ENCODE measurements at places on chromosomes 5 and 9. TPM values are rescaled to one million over a fixed set of nuclear protein-coding genes. Genes with fewer than 3 reads are reported as not detected.

DNA sequence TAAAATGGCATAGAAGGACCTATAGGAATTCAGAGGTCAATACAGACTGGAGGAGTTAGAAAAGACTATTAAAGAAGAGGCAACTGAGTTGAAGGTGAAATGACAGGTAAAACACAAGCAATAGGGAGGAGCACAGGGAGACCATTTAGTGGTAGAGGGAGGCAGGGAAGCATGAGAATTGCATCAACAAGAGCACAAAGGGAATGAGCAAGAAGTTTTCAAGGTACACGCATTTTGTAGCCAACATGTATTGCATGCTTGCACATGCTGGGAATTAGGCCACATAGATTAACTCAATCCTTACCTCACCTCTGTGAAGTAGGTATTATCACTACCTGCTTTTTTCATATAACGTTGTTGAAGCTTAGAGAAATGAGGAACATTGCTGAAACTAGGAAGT is 42.3 kb downstream of the PLPP1 start:
- DNase-seq, result no peak

The SNX18 gene
- 19.0 TPM for total RNA-seq

GRCh38 chr9:13845460-13845859 is 468.5 kb downstream of the NFIB start:
- DNase-seq, result no peak

GRCh38 chr5:36734422-36734821 is 128.0 kb downstream of the SLC1A3 start:
- no peak for DNase-seq

The SHOC1 gene
- not detected for total RNA-seq

DNA sequence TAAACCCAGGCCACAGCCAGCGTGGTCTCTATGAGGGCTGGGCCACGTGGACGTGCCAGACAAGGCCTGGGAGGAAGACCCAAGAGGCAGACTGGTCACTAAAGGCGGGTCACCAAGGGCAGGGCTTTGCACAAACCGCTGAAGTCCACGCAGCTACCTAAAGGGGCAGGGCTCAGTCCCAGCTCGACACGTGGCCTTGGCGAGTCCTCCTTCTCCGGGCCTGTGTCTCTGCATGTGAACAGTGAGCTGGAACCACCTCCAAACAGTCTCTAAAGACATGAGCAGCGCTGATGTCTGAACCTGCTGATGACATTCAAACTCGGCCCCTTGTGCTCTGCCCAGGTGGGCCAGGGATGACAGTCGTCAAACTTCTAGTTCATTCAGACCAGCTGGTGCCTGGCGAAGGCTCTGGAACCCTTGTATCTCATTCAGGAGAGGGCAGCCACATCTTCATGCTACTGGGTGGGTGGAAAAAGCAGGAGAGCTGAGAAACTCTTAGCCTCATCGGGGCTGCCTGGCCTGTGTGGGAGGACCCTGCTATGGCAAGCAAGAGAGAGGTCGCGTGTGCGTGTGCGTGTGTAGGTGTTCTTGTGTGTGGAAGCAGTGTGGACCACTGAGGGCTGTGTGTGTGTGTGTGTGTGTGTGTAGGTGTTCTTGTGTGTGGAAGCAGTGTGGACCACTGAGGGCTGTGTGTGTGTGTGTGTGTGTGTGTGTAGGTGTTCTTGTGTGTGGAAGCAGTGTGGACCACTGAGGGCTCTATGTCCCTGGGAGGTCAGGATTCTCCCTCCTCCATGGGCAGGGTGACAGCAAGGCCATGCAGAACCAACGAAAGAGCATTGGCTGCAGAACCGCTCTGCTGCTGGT is 14.1 kb upstream of the SLC25A51 start:
- no peak for DNase-seq

The PNPLA7 gene
- total RNA-seq, result 4.4 TPM

The MARCOL gene
- not detected for total RNA-seq

- no peak for DNase-seq
Measured at GRCh38 chr5:122229551-122229950, 82.5 kb upstream of the SNCAIP start.

The GPR150 gene
- 0.87 TPM for total RNA-seq

- DNase-seq, result no peak
Measured at GRCh38 chr5:150271923-150272322, 17.6 kb downstream of the CAMK2A start.

DNA sequence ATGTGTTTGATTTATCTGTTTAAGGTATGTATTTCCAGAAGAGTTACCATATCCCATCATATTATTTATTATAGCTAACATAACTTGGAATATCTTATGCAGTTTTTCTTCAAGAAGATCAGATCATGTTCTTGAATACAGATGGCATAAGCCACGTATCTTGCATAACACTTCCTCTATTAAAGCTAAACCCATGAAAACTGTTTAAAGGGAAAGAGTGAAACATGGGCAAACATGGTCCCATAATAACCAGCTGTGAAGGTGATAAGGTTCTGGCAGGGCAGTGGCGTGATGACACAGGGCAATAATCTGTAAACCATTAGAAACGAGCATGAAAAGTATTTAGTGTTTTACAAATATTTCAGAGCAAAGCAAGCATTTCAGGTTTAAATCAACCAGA is 34.2 kb downstream of the EFNA5 start:
- DNase-seq, result no peak

- no peak for DNase-seq
Measured at GRCh38 chr9:123447934-123448646, 92.1 kb downstream of the CRB2 start.

DNA sequence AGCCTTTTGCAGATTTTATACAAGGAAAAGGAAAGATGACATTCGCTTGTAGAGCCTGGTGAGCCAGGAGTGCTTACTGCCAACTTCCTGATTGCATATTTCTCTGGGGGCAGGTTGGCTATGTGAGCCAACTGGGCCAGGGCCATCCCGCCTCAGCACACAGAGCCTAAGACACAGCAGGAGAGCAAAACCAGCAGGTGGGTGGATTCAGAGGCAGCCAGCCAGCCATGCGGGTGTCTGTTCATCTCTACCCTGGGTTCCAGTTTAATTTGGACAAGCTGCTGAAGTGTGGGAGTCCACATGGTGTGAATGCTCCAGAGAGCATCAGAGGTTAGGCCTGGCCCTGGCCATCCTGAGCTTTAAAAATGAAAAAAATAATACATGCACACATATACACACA is 291.4 kb downstream of the ARHGEF28 start:
- DNase-seq, result no peak

GRCh38 chr5:153979028-153979783 is 59.5 kb downstream of the FAM114A2 start:
- no peak for DNase-seq

GRCh38 chr5:36606036-36606427 is 374 bp upstream of the SLC1A3 start:
- DNase-seq, result no peak

The FNIP1 gene
- total RNA-seq, result 26.1 TPM

- no peak for DNase-seq
Measured at GRCh38 chr9:121071370-121071755, 3.4 kb upstream of the CNTRL start.

DNA sequence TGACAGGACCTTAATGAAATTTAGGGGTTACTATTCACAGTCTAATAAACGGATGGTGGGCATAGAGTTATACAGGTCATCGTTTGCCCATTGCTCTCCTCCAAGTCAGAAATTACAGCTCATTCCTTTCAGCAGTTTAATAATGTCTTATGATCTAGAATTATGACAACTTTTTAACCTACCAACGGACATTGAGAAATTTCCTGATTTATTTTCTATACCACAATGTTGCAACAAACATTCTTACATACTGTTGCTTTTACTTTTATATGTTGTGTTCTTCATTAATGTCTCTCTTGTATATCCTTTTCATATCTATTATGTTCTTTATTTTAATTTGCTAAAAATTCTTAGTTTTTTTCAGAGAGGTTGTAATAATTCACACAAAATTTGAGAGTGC is 152.8 kb upstream of the PRLR start:
- DNase-seq, result no peak

The PCDHB8 gene
- not detected for total RNA-seq

GRCh38 chr5:119354537-119355243 is 1.1 kb upstream of the TNFAIP8 start:
- no peak for DNase-seq

DNA sequence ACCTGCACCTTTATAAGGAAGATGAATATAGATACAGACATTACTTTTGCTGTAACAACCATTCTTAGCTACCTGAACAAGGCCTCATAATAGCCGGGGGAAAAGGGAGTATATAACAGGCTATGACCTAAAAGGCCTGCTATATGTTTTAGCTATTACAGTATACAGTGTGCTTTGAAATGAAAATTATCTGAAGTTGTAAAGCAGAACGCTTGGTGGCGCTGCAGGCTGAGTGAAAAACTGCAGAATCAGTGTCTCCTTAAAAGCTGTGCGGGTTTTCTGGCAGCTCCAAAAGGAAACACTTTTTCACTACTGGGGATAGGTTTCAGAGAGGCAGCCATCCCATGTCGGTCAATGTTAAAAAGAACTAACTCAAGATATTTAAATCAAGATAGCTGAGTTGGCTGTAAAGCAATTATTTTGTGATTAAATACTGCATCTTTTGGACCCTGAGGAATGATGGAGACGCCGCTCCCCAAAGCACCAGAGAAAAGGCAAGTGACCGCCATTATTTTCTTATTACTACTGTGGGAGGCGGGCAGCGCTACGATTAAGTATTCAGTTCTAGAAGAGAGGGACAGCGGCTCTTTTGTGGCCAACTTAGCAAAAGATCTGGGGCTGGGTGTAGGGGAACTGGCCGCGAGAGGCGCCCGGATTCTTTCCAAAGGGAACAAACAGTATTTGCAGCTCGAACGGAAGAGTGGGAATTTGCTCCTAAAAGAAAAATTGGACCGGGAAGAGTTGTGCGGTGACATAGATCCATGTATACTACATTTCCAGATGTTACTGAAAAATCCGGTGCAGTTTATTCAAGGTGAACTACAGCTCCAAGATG is 5.9 kb downstream of the PCDHB6 start:
- no peak for DNase-seq
